Mesothelial cell of epicardium (in vitro differentiated cells): ENCODE measurements at places on chromosomes 1 and 21. TPM values are rescaled to one million over a fixed set of nuclear protein-coding genes. Genes with fewer than 3 reads are reported as not detected.

GRCh38 chr1:28521502-28522164, 15.8 kb downstream of the RCC1 start:
- DNase-seq: no peak

- no peak for DNase-seq
These were observed 3.7 kb downstream of the DMRTB1 start for GRCh38 chr1:53462769-53463501.

GRCh38 chr1:228740543-228741317, 5.5 kb downstream of the RHOU start:
- DNase-seq: no peak

DNA sequence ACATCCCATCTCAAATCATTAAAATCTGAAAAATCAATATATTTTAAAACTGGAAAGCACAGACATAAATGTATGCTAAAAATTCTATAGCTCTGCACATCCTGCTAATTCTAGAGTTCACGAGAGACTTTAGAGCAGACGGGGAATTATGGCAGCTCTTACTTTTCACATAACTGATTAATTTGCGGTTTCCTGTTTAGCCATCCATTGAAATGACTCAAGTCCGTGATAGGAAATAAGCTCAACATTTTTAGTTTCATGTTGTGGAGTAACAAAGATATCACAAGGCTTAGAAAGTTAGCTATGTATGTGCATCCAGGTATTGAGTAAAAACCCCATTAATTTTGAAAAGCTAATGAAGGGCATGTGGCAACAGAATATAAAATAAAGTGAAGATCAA, 123.2 kb downstream of the SMYD2 start:
- DNase-seq: no peak

LCE3D gene
- not detected in 3 replicates for total RNA-seq

GRCh38 chr1:56547473-56547872, 31.9 kb downstream of the PLPP3 start:
- DNase-seq: no peak

- DNase-seq: no peak
These were observed 195.2 kb upstream of the RAB4A start for GRCh38 chr1:229075716-229076115.
